ENCODE measurements at places on chromosomes 7 and 10.

GRCh38 chr7:33806298-33807154, 98.8 kb upstream of the BMPER start:
- peak; percentile 81 for DNase-seq

DNA sequence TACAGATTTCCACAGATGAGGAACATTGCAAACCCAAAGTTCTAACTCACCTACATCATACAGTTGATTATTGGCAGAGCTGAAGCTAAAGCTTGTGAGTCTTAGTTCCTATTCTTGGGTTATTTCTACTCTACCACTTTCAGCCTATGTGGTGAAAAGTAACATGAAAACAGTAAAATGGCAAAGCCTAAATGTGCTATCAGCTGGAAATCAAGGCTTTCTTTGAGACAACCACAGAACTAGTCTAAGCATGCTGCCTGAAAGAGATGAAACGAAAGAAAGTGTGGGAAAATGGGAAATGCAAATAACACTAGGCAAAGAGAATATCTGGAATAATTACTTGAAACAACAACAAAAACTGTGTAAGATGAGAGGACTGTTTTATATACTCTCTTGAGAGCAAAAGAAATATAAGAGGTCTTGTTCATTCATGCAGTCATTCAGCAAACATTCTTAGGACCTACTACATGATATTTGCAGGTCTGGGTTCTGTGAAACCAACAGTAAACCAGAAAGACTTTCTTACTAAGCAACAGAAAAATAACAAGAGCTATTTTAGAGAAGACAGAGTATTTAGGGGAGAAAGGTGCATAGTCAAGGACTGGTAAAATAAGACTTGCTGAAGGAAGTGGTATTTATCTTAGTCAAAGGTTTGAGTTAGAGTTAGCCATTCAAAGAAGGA, 437.1 kb downstream of the HTR7 start:
- no peak for DNase-seq

DNA sequence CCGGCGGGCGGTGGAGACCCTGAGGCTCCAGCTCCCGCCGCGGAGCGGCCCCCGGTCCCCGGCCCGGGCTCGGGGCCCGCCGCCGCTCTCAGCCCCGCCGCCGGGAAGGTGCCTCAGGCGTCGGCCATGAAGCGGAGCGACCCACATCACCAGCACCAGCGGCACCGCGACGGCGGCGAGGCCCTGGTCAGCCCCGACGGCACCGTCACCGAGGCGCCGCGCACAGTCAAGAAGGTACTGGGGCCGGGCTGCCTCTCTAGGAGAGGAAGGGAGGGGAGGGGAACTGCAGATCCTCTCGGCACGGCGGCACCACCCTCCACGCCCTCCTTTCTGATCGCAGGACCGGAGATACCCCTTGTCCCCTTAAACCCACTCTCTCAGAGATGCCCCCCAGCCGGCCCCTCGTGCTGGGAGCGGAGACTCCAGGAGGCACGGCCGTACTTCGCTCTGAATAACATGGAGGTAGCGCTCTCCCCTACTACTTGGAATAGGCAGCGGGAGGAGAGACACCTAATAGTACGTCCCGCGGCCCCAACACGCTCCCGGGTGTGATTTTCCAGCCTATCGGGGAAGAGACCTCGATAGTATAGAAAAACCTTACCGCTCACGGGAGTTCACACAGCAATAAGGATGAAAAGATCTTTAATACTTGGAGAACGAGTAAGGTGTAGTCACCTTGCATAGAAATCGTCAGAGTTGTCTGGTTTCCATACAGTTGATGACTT, 538 bp downstream of the AHCYL2 start:
- peak; percentile 25 for DNase-seq

- DNase-seq: no peak
Observed at GRCh38 chr7:45155357-45155900, 2.2 kb upstream of the RAMP3 start.

All from fibroblast of the aortic adventitia (primary cell).